ENCODE measurements at places on chromosomes 5 and 9.

- no peak for DNase-seq
Observed at GRCh38 chr5:151028717-151029116, 8.3 kb downstream of the GPX3 start.

DNA sequence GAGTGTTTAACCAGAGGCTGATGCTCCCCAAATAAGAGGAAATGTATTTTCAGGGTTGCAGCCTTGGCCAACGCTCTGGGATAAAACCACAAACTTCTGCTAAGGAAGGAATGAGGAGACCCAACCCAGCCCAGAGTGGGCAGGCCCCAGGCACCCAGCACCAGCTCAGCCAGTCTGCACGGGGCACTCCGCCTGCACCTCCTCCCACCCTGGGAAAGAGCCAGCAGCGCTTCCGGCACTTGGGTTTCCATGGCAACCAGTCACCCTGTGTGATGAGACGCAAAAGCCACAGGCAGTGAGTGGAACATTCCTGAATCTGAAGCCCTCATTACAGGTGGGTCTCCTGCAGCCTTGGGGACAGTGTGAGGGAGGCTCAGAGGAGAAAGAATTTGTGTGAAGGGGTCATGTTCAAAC, 85.2 kb upstream of the ZBTB43 start:
- peak; percentile 89 for DNase-seq

GRCh38 chr5:122933956-122934355, 88.5 kb downstream of the SNX24 start:
- DNase-seq, result no peak

GRCh38 chr5:178632285-178632684, 5.4 kb upstream of the CLK4 start:
- DNase-seq, result no peak

- DNase-seq, result no peak
Observed at GRCh38 chr5:175822225-175822624, 49.2 kb upstream of the CPLX2 start.

DNA sequence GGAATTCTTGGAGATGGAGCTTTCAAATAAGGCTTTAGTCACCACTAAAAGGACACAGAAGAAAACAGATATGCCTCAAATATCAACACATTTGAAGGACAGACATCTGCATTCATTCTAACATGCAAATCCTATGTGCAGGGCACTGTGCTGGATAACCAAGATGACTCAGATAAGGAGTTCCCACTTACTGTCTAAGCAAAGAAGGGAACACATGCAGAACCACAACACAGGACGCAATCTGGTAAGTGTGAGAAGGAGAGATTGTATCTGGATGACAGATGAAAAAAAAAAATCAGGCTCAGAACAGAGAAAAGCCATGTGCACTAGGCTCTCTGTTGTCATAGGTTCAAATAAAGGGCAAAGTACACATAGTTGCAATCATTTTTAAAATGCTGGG, 42.5 kb downstream of the ELAVL2 start:
- DNase-seq, result no peak

DNA sequence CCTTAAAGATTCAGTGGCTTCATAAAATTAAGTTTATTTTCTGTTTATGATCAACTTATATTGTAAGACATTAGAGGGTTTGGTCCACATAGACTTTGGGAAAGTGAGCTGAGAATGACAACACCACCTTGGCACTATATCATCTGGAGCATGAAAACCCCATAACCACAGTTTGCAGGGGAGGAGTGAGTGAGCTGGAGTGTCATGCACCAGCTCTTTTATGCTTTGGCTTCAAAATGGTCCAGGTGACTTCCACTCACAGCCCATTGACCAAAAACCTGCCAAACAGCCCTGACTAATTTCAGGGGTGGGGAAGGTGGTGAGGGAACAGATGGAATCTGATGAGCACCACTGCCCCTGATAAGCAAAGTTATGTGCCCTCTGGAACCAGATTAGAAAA, 295.8 kb downstream of the DMRTA1 start:
- no peak for DNase-seq

- DNase-seq, result no peak
Observed at GRCh38 chr5:172558076-172558976, 82.7 kb upstream of the NEURL1B start.

GRCh38 chr5:61450493-61451279, 118.6 kb downstream of the ZSWIM6 start:
- no peak for DNase-seq

Measured in T-cell (primary cell).